ENCODE measurements at places on chromosomes 12 and 14.

DNA sequence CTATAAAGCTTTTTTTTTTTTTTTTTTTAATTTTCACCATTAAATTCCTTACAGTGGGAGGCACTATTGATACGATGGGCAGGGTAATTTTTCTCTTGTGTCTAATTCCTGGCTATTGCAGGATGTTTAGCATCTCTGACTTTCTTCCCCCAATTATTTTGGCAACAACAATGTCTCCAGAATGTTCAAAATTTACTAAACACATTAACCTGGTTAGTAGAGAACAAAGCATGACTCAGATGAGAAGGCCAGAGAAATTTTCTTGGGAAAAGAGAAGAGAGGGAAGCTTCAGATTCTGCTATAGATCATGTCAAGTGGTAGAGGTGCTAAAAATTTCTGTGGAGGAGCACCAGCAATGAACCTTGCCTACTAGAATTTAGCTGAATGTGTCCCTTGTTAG is 171.5 kb upstream of the PRICKLE1 start:
- DNase-seq = no peak

GRCh38 chr12:57781244-57781643 is 1.3 kb upstream of the TSFM start:
- no peak for DNase-seq

GRCh38 chr14:104186575-104186974 is 48.2 kb downstream of the KIF26A start:
- no peak for DNase-seq

DNA sequence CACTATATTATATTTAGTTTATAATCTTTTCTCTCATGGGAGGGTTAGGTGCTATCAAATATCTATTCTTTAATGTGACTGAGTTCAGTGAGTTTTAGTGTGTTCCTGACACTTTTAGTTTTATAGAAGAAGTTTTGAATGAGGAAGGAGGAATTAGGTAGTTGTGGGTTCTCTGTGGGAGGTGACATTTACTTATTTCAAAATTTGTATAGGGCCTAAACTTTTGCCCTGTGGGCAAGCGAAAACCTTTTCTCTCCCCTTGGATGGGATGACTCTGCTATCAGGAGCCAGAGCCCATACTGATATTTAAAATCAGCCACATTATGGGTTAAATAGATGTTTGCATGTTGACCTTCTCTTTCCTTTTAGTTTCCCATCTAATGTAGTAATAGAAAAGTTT is 43.6 kb downstream of the SPATS2 start:
- no peak for DNase-seq

DNA sequence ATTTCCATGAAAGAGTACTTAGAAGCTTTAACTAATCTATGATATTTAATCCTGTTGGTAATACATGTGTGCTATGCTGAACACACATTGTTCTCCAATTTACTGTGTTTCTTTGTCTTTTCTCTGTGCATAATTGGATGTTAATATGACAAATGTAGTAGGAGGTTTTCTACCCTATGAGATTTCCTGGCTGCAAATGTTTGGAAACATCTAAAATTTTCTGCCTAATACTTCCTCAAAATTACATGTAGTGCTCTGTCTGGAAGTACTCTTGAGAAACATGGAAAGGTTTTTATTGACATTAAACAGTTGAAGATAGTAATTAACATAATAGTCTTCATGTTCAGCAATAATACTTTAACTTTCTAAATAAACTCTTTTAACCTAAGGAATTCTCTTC is 213.0 kb downstream of the KITLG start:
- no peak for DNase-seq

- DNase-seq = no peak
Observed at GRCh38 chr14:25041484-25041883, 8.5 kb downstream of the STXBP6 start.

- no peak for DNase-seq
Observed at GRCh38 chr14:43001731-43002130, 1395.1 kb downstream of the LRFN5 start.

DNA sequence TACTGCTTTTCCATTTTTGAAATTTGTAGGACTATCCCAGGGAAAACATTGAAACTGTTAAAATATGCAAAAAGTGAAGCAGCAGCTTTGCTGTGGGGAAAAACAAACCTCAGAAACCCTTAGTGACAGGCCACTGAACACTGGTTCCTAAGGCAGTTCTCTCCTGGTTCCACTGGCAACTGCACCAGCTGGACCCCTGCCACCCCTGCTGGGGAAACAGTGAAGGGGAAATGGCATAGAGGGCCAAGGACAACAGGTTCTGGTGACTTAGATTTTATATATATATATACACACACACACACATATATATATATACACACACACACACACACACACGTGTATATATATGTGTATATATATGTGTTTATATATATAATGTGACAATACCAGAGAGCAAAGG is 16.2 kb upstream of the KRT7 start:
- DNase-seq = no peak

GRCh38 chr14:68741839-68742470 is 50.9 kb downstream of the ZFP36L1 start:
- no peak for DNase-seq

GRCh38 chr12:2168808-2169207 is 116.0 kb downstream of the CACNA1C start:
- DNase-seq = no peak

DNA sequence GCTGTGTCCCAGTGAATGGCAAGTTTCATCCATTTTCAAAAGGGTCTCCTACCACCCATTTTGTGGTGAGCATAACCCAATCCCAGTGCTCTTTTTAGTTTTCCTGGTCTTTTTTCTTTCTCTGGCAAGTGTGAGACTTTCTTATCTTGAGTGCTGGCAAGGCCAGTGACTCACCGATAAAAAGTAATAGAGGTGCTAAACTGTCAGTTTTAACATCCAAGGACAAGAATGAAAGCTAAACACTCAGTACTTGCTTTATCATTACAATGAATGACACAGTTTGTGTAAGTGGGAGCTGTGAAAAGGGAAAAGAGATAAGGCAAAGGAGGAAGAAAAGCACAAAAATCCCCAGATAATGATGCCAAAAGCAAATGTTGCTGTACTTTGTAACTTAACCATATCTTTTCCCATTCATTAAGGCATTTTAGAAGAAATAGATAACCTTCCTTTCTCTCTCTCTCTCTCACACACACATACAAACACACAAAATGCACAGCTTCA is 4.9 kb upstream of the LRIG3 start:
- DNase-seq = no peak

DNA sequence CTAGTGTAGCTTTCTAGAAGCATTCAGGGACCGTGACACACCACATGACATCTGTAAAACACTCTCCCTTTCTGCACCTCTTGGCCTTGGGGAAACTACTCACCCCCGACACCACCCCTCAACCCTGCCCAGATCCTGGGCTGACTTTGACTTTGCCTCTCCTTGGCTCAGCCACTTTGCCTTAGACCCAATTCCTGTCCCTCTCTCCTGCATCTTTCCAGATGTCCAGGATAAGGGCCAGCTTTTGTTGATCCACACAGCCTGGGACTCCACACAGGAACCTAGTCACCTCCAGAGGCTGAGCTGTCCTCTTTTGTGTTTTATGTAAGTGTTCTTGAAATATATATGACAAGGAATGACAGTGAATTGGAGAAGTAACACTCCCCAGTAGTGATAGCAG is 153.7 kb upstream of the PLXNC1 start:
- no peak for DNase-seq

DNA sequence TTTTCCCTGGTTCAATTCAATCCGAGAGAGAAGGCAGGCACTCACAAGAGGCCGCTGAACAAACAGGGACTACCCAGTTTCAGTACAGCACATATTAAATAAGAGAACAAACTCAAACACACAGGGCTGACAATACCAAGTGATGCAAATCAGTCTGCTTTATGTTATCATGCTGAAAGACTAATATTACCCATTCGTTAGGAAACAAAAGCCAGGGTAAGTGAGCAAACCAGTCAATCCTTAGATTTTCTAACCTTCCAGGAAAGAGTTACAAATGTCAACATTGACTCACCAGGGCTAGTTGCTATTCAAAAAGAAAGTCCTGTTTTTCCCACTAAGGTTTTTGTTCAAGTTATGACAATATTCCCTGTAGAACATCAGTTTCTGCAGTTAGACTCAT is 246.2 kb downstream of the C12orf42 start:
- DNase-seq = no peak

- no peak for DNase-seq
Observed at GRCh38 chr14:77825895-77826519, 26.1 kb downstream of the ADCK1 start.

GRCh38 chr12:92055877-92056276 is 89.8 kb downstream of the BTG1 start:
- DNase-seq = peak; percentile 71

DNA sequence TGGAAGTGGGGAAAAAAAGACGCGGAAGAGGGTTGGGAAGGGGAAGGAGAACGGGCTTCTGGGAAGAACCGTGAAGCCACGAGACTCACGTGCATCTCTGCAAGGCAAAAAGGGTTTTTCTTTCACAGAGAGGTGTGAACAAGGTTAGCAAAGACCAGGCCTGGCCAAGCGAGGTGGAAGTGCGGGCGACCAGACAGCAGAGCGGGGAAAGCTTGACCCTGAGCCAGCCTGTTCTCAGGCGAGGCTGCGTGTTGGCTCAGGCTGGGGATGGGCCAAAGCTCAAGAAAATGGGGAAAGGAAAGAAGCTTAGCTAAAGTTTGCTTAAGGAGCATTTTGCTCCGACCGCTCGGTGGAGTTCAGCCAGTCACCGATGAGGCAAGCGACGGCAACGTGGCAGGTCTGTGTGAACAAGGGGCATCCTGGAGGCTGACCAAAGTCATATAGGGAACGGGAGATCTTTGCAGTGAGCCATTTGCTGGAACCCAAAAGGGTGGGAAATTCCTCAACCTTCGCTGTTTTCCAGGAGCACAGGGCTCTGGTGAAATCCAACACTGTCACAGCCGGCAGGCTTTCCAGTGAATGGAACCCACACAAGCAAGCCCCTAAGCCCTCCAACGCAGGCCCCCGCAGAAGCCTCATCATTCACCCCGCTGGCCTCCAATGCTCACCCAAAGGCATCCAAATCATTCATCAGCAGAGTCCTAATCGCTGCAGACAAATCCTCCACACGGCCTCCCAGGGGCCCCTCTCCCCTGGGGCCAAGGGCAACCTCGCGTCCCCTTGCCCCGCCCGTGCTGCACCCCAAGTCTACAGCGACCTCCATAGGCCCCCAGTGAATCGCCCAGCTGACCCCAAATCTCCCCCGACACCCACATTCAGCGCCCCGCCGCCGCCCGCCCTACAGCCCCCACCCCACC is 754 bp downstream of the ZNF605 start:
- DNase-seq = peak; percentile 51

- peak; percentile 39 for DNase-seq
Observed at GRCh38 chr12:111304642-111305071, 64.2 kb downstream of the PHETA1 start.

DNA sequence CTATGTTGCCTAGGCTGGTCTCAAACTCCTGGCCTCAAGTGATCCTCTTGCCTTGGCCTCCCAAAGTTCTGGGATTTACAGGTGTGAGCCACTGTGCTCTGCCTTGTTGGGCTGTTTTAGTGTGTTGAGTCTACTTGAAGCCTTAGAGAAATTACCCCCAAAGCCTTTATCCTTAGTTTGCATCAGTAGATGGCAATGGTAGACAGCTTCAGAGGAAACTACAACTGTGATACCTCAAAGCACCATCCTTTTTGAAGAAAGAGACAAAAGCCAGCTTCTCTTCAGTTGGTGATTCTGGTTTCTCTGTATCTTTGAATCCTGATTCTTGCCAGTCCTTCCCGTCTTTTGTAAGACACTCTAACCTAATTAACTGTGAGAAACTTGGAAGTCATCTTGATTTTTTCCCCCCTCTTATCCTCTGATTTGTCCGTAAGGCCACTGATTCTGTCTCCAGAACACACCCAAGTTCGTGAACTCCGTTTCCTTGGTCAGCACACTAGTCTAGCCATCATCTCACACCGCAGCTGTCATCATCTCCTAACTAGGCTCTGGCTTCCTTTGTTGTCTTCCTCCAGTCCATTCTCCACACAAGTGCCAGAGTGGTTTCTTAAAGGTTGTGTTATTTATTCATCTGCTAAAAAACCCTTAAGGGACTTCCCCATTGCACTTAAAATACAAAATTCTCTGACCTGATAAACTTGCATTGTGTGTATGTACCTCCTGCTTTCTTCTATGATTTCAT is 20.2 kb downstream of the ATP2A2 start:
- DNase-seq = no peak

GRCh38 chr14:93268406-93268805 is 61.4 kb downstream of the UBR7 start:
- no peak for DNase-seq

- no peak for DNase-seq
Observed at GRCh38 chr14:103243764-103244737, 90.0 kb upstream of the EIF5 start.

DNA sequence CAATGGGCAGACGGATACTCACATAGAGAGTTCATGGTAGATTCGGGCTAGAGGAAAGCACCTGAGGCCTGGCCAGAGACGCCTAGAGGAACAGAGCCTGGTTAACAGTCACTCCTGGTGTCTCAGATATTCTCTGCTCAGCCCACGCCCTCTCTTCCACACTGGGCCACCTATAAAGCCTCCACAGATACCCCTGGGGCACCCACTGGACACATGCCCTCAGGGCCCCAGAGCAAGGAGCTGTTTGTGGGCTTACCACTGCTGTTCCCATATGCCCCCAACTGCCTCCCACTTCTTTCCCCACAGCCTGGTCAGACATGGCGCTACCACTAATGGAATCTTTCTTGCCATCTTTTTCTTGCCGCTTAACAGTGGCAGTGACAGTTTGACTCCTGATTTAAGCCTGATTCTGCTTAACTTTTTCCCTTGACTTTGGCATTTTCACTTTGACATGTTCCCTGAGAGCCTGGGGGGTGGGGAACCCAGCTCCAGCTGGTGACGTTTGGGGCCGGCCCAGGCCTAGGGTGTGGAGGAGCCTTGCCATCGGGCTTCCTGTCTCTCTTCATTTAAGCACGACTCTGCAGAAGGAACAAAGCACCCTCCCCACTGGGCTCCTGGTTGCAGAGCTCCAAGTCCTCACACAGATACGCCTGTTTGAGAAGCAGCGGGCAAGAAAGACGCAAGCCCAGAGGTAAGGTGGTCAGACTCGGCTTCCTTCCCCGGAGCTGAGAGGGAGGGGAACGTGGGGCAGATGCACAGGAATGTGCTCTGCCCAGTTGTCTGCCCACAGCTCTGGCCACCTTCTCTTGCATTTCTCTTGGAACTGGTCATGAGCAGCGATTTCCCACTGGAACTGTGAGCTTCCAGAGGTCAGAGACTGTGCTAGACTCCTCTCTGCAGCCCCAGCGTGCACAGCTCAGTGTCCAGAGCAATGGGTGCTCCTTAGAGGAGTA is at the start of gene CD4:
TSS of gene CD4 (plus strand) at position 557 of the 953 bp plus-strand sequence. CDS start 10,611 bp downstream, outside the sequence.
- peak; percentile 78 for DNase-seq

- no peak for DNase-seq
Observed at GRCh38 chr14:67680941-67681340, 6.5 kb upstream of the VTI1B start.

Measured in activated T-cell treated with anti-CD3 and anti-CD28 coated beads, Interleukin-2, amount 50 U/mL, for 72 hours (primary cell).